ENCODE measurements at places on chromosomes 3 and 15.
A peak's percentile ranks its signal among the peaks of the same experiment; 100 is the strongest.

DNA sequence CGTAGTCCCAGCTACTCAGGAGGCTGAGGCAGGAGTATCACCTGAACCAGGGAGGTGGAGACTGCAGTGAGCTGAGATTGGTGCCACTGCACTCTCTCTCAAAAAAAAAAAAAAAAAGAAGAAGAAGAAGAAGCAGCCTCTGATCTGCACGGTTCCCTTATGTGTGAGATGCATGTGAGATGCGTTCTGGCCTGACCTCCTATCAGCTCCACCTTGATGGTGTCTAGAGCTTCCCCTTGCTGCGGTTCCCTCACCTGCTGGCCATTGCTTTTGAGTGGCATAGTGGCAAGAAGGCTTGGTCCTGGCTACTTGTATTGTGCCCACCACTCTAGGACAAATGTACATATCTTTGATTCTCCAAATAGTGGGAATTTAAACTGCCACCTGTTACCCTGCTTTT lies 49.4 kb upstream of the CFAP161 start:
- DNase-seq, result no peak

GRCh38 chr15:56014677-56015076 lies 21.3 kb upstream of the NEDD4 start:
- no peak for DNase-seq

GRCh38 chr3:37904601-37905000 lies 42.9 kb downstream of the CTDSPL start:
- DNase-seq, result no peak

- DNase-seq, result no peak
Measured at GRCh38 chr3:14323401-14324223, 78.8 kb upstream of the SLC6A6 start.

- DNase-seq, result no peak
Measured at GRCh38 chr3:173739726-173740125, 342.2 kb downstream of the NLGN1 start.

GRCh38 chr15:72047020-72047419 lies 70.9 kb downstream of the MYO9A start:
- no peak for DNase-seq

GRCh38 chr15:89098281-89098680 lies 10.0 kb downstream of the ABHD2 start:
- peak; percentile 33 for DNase-seq

- DNase-seq, result no peak
Measured at GRCh38 chr3:126125341-126125740, 41.4 kb upstream of the SLC41A3 start.

- DNase-seq, result no peak
Measured at GRCh38 chr3:127483902-127484591, 106.5 kb downstream of the TPRA1 start.

DNA sequence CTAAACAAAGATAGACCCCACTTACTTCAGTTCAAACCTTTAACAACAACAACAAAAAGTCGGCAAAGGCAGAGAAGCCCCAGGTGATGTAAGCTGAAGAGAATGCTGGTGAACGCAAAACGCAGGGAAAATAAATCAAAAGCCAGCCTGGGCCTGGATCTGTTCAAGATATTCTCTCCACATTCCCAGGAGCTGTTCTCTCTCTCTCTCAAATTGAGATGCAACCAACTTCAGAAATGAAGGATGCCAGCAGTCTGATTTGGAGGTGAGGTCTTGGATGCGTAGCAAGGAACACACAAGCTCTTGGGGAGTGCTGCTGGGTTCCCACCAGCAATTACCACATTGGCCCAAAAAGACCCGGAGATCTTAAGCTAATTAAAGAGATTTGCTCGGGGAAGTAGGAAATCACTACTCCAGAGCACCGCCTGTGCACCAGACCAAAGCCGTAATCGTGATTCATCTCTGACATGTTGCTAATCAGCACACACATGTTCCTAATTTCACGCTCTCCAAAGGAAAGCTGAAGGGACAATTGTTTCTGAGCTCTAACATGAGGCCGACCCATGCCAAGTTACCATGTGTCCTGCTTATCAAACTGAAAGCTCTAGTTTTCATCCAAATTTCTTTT lies 37.1 kb downstream of the IL17RD start:
- DNase-seq, result no peak

- no peak for DNase-seq
Measured at GRCh38 chr15:99095626-99096025, 9.3 kb upstream of the SYNM start.

GRCh38 chr3:188863999-188864406 lies 307.8 kb upstream of the TPRG1 start:
- no peak for DNase-seq

- no peak for DNase-seq
Measured at GRCh38 chr3:129599607-129600006, 6.9 kb downstream of the PLXND1 start.

GRCh38 chr15:69957175-69957574 lies 140.5 kb downstream of the TLE3 start:
- no peak for DNase-seq

DNA sequence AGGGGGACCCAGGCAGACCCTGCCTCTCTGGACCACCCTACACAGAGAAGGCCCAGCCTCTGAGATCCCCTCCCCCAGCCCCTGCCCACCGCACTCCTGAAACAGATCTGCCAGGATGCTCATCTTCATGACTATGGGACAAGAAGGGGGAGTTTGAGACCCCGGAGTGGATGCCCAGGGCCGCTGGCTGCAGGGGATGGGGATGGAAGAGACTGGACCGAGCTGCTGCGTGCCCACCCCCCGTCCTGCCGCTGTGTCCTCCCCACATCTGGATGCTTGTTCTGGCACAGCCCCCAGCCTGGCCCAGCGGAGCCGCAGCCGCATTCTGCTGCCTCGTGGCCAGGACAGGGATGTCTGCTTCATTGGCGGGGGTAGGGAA lies 30.3 kb upstream of the SEMA3F start:
- DNase-seq, result no peak

DNA sequence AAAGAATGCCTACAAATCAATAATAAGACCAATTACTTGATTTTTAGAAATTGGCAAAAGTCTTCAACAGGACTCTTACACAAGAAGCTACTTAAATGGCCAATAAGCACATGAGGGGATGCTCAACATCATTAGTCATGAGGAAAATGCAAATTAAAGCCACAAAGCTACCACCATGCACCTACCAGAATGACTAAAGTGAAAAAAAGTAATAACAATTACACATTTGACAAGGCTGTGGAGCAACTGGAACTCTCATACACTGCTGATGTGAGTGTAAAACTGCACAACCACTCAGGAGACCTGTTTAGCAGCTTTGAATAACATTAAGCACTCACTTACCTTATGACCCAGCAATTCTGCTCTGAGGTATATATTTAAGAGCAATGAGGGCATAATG lies 68.4 kb downstream of the PPCDC start:
- no peak for DNase-seq

- no peak for DNase-seq
Measured at GRCh38 chr15:45496658-45497057, 25.9 kb downstream of the SLC30A4 start.

- DNase-seq, result no peak
Measured at GRCh38 chr3:43995547-43996378, 245.9 kb upstream of the TOPAZ1 start.

GRCh38 chr3:13870902-13871301 lies 9.0 kb downstream of the WNT7A start:
- no peak for DNase-seq

GRCh38 chr15:28933710-28934445 lies 48.1 kb downstream of the APBA2 start:
- no peak for DNase-seq

DNA sequence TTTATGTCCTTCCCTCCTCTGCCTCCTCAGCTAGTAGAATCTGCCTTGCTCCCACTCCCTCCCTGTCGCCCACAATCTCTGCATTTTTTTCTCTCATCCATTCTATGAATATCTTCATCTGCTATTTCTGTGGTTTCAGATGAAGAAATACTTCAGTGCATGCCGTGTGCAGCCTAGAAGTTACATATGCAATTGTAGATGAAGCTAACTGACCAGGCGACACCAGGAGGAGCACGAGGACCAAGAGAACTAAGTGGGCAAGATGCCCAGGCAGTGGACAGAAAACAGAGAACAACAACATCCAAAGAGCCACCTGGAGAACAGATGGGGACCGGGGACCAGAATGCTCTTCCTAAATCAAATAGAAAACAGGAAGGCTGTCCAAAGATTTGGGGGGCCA lies 121.4 kb upstream of the ATP11B start:
- DNase-seq, result no peak

GRCh38 chr3:111582120-111582474 lies 13.0 kb downstream of the ZBED2 start:
- DNase-seq, result no peak

GRCh38 chr3:183540501-183541234 lies 14.8 kb downstream of the KLHL6 start:
- DNase-seq, result no peak

DNA sequence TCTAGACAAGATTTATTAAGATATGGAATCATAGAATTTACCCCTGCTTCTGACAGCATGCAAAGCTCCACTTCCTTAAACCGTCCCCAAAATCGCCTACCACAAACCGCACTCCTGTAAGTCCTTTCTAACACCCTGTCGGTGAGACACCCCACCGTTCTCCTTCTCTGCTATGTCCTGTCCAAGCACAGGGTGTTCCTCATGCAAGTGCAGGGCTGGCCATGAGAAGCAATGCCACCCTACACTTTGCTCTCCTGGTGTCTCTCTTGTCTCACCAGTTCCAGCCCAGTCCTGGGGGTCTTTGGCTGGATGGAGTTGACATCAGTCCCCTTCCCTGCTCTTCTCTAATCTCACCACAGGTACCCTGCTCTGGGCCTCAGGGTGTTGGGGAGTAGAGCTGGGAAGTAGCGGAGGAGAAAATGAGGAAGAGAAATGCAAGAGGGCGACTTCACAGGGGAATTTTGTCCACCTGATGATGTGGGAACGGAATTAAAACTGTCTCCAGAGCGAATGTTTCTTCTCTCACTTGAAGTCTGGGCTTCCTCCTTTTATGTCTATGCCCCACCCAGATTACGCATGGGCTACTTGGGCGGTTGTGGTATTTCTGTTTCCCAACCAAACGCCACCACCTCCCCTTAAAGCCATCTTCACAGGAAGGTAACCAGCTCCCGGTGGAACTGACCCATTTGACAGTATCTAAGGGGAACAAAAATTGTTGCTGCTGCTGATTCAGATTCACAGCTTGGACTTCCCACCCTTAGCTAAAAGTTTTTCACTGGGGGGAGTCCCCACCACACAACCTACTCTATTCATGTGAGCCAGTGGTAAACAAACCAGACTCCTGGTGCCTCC lies 49.9 kb downstream of the CASR start:
- DNase-seq, result no peak

GRCh38 chr3:142088522-142088921 lies 60.8 kb downstream of the TFDP2 start:
- no peak for DNase-seq

GRCh38 chr3:159200176-159200575 lies 398.3 kb downstream of the MFSD1 start:
- DNase-seq, result no peak

DNA sequence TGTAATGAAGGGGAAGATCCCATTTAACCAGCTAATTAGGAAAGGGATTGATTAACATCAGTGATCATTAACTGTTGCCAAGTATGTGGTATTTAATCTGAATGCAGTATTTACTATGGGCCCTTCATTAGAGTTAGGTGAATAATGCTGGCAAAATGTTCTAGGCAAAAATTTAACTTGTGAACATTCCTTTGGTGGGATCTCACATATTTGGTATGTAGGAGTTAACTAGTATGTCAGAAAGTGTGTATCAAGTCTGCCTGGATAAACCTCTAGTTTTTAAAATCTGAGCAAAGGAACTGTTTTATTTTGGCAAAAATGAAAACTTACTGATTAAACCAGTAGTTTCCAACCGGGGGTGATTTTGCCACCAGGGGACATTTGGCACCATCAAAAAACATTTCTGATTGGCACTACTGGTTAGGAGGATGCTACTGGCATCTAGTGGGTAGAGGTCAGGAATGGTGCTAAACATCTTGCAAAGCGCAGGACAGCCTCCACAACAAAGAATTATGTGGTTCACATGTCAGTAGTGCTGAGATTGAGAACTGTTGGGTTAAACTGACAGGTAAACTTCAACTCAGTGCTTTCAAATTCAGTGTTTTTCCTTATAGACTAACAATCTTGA lies 22.5 kb downstream of the LRTM1 start:
- DNase-seq, result no peak

DNA sequence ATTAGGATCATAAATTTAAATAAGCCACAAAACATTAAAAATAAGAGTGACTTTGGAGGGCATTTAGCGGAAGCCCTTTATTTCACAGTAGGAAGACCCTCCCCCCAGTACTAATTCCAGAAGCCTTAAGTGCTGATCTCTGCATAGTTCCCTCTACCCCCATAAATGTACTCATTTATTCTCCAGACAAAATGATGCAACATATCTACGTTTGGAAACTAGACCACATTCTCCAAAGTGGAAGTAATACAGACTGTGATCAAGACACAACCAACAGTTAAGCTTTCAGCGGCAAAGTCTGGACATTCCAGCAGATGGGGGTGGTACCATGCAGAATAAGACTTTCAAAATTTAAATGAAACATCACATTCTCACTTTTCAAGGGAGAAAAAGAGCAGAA lies 44.8 kb upstream of the RPS17 start:
- DNase-seq, result no peak

DNA sequence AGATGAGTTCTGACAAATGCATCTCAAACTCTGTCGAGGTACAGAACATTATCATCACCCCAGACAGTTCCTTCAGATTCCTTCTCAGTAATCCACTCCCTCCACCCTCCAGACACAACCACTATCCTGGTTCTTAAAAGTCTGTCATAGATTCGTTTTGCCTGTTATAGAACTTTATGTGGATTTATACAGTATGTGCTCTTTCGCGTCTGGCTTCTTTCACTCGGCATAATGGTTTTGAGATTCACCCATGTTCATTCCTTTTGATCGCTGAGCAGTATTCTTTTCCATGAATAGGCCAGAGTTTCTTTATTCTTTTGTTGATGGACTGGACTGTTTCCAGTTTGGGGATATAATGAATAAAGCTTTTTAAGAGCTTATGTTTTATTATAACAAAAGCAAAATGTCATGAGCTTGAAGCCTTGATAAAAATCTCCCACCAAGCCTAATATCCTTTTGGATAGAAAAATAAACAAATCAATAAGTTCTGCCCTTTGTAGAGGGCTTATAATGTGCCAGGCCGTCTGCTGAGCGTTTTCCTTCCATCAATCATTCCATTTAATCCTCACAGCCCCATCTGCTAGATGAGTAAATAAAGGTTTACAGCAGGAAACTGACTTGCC lies 21.3 kb upstream of the RFTN1 start:
- peak; percentile 63 for DNase-seq

- DNase-seq, result no peak
Measured at GRCh38 chr3:165434516-165434915, 238.3 kb upstream of the SLITRK3 start.

- no peak for DNase-seq
Measured at GRCh38 chr15:46709460-46710083, 1007.7 kb upstream of the SEMA6D start.

GRCh38 chr3:119700269-119700919 lies 2.4 kb upstream of the CFAP91 start:
- no peak for DNase-seq
